ENCODE measurements at places on chromosomes 11 and 22.

- DNase-seq: no peak
Measured at GRCh38 chr22:22565981-22566380, 6.9 kb upstream of the PRAME start.

GRCh38 chr22:23065495-23066122 lies 4.7 kb upstream of the GNAZ start:
- DNase-seq: no peak

DNA sequence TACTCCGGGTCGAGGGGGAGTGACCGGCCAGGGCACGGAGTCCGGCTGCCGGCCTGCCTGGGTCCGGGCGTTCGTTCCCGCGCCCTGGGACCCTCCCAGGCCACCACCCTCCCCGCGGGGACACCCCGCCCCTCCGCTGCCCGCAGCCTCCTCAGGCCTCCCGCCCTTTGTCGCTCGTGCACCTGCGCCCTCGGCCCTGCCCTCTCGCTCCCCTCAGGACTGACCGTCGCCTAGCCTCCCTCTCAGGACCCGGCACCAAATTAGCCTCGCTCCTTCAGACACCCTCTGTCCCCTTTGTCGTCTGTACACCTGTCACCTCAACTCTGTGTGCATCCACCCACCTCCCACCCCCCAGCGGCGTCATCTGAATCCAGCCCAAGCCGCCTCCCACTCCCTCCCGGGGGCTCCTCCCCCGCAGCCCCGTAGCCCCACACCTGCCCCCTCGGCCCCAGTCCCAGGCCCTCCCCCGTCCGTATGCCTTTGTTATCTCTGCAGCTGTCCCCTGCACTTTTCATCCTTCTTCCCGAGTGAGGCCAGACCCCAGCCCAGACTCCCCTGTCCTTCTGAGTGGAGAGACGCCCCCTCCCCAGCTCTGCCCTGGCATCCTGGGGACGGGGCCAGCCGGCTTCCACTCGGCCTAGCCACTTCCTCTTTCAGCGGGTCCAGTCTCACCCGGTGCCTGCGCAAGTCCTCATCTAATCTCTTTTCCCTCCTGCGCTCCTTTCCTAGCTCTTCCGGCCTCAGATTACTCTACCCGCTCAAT lies 643 bp downstream of the TIGD3 start:
- peak; percentile 15 for DNase-seq

- no peak for DNase-seq
Measured at GRCh38 chr11:43984039-43984438, 41.6 kb downstream of the C11orf96 start.

GRCh38 chr11:79702303-79702702 lies 261.5 kb upstream of the TENM4 start:
- no peak for DNase-seq

Measured in astrocyte of the hippocampus (primary cell).